ENCODE measurements at places on chromosomes 3 and 15.

GRCh38 chr3:73683706-73684105 is 59.0 kb upstream of the PDZRN3 start:
- no peak for DNase-seq

- DNase-seq: no peak
These were observed 296.6 kb upstream of the LMCD1 start for GRCh38 chr3:8204853-8205650.

DNA sequence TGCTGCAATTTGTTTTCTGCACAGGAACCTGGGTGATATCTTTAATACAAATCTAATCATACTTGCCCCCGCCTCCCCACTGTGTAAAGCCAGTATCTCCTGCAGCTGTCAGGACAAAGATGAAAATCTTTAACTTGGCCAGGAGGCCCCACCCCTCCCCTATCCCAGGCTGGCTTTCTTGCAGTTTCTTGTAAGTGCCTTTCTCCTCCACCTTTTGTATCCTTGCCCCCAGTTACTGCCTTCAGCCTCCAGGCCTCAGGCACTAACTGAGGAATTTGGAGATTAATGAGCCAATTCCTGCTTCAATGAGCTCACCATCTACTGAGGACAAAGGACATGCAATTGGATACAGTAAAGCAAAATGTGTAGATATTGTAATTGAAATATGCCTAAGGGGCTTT is 6.5 kb downstream of the GCSAM start:
- no peak for DNase-seq

GRCh38 chr3:125462722-125463299 is 57.2 kb downstream of the SNX4 start:
- DNase-seq: no peak

GRCh38 chr15:91050128-91050455 is 27.7 kb upstream of the VPS33B start:
- no peak for DNase-seq

- no peak for DNase-seq
These were observed 46.2 kb downstream of the NEK11 start for GRCh38 chr3:131072845-131073244.

- DNase-seq: no peak
These were observed 1178.0 kb downstream of the ROBO1 start for GRCh38 chr3:78589778-78590177.

DNA sequence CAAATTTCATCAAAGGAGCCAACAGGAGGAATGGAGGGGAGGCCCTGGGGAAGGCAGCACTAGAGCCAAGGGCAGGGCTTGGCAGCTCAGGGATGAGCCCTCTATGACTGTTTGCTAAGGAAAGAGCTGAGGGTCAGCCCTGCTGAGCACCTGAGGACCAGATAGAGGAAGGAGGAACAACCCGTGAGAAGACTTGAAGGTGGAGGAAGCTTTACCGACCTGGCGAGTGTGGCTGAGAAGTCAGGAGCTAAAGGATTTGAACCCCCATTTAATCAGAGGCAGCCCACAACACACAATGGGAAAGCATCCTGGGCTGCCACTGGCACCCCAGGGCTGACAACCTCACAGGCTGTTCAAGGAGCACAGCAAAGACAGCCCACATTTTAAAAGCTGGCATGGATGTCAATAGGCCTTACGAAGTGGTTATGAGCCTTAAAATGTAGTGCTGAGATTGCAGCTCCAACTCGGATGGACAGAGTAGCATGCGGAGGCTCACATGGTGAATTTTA is 20.7 kb upstream of the LRRC2 start:
- DNase-seq: no peak

DNA sequence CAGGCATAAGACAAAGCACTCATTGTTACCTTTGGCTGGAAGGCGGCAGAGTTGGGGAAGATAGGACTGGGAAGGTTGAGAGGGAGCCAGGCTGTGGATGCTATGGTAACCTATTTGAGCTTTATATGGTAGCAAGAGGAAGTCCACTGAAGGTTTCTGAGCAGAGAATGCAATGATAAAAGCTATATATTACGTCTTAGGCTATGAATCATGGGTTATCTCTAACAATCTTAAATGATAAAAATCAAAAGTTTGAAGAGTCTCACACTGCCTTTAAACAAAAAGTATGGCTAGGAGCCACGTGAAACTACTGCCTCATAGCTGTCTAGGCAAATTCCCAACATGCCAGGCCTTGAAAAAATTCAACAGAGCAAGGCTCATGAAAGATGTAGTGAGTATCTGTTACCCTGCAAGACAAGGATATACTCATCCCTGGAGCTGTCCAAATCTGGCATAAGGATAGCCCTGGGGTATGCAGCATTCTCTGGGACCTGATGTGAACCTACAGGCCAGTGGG is 4.1 kb downstream of the P3H2 start:
- DNase-seq: no peak

DNA sequence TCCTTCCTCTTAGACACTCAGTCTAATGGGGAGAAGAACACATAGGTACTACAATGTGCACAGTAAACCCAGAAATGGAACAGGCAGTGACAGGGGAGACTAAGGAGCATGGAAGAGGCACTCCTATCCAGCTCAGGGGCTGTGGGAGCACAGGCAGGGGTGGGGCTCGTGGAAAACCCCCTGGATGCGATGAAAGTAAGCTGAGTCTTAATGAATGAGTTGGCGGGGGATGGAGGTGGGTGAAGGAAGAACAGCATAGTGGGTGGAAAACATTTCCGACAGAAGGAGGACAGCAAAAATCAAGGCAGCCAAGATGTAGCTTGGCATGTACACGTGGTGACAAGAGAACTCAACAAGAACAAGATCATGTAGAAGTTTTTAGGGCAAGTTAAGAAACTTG is 33.6 kb upstream of the UBE2E2 start:
- no peak for DNase-seq

DNA sequence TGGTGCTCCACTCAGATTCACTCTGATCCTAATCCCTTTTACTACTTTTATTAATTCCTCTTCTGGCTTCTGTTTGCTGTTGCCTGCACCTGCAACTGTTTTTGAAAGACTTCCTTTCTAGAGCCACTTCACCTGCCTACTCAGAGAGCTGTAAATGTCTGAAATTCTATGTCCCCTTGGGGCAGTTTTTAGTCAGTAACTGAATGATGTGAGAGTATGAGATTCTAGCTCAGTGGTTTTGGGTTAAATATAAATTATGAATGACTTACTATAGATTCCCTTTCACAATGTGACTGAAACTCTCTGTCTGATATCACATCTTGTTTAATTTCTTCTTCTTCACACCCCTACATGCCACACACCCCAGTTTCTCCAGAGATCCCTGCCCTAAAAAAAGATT is 47.8 kb upstream of the LRRC3B start:
- DNase-seq: no peak

- peak; percentile 16 for DNase-seq
These were observed 55.3 kb downstream of the CCDC33 start for GRCh38 chr15:74291101-74292071.

GRCh38 chr15:32715276-32715675 is 2.5 kb upstream of the GREM1 start:
- DNase-seq: no peak

GRCh38 chr3:73603762-73604171 is 21.0 kb downstream of the PDZRN3 start:
- DNase-seq: no peak

DNA sequence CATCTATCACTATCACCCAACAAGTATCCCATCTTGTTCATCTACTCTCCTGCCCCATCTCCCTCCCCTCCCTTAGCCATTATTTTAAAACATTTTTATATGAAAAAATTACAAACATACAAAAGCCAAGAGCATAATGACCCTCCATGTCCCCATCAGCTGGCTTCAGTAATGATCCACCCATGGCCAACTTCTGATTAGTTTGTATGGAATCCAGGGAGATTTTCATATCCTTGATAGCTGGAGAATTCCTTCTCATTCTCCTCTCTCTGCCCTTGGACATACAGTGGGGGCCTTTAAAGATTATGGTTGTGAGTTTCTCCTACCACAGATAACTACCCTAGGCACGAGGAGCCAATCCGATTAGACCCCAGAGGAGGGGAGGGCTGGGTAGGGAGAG is 40.2 kb downstream of the IRAK2 start:
- no peak for DNase-seq

DNA sequence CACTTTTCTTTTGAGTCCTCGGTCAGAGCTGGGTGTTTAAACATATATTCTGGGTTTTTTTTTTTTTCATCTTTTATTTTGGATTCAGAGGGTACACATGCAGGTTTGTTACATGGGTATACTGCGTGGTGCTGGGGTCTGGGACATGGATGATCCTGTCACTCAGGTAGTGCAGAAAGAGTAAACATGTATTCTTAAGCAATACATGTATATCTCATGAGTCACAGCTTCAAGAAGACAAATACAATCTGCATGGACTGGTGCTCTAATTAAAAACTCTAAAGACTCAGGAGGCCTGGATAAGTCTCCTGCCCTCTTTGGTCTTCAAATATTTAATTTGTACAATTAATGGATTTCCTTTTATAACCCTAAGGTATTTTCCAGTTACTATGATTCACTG is 50.6 kb upstream of the PHLDB2 start:
- DNase-seq: no peak

GRCh38 chr3:107251819-107252218 is 125.4 kb upstream of the CCDC54 start:
- no peak for DNase-seq

DNA sequence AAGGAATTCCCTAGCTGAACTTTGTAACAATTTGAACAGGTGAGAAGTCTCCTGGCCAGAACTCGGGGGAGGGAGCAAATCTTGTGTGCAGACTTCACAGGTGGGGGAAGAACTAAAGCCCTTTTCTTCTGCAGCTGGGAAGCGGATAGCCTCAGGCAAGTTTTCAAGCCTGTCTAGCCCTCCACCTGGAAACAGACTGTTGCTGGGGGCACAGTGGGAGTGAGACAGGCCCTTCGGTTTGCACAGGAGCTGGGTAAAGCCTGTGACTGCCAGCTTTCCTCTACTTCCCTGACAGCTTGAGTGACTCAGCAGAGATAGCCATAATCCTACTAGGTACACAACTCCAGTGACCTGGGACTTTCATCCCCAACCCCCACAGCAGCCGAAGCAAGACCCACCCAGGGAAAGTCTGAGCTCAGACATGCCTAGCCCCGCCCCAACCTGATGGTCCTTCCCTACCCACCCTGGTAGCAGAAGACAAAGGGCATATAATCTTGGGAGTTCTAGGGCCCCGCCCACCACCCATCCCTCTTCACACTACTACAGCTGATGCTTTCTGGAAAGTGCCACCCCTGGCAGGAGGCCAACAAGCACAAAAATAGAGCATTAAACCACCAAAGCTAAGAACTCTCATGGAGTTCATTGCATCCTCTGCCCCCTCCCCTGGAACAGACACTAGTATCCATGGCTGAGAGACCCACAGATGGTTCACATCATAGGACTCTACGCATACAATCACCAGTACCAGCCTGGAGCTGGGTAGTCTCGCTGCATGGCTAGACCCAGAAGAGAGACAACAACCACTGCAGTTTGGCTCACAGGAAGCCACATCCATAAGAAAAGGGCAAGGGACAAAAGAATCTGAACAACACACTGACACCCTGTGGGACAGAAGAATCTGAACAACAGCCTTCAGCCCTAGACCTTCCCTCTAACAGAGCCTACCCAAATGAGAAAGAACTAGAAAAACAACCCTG is 479.0 kb downstream of the RAP2B start:
- no peak for DNase-seq

- DNase-seq: peak; percentile 35
These were observed 13.2 kb upstream of the PIK3R4 start for GRCh38 chr3:130759692-130760338.

- no peak for DNase-seq
These were observed 968.4 kb downstream of the FHIT start for GRCh38 chr3:60282866-60283265.

- peak; percentile 52 for DNase-seq
These were observed at the start of gene CMTM8 for GRCh38 chr3:32238453-32239306. CMTM8 (plus strand) TSS chr3:32238680; CDS start chr3:32238973, 293 bp downstream.

DNA sequence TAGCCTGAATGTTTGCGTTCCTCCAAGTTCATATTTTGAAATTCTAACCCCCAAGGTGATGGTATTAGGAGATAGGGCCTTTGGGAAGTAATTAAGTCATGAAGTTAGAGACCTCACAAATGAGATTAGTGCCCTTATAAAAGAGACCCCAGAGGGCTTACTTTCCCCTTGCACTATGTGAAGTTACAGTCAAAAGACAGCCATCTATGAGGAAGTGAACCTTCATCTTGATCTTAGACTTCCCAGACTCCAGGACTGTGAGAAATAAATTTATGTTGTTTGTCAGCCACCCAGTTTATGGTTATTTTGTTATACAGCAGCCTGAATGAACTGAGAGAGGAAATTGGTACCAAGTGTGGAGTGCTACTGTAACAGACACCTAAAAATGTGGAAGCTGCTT is 74.4 kb downstream of the DAPK2 start:
- DNase-seq: no peak

DNA sequence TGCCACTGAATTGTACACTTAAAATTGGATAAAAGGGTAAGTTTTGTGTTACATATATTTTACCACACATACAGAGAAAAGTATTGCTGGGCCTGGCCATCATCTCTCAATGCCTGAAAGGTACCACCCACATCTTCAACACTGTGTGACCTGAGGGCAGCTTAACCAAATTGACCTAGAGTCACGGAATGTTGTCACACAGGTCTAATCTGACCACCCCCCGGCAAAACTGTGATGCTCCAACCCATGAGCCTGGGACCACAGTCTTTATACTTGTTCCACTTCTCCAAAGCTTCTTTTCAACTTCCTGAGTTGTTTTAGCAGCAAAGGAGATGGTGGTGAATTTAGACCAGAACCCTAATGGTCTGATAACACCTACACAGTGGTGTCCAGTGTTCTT is 210.3 kb upstream of the TPM1 start:
- DNase-seq: no peak

GRCh38 chr15:74983725-74984231 is 11.6 kb upstream of the SCAMP5 start:
- no peak for DNase-seq

GRCh38 chr3:51669241-51670052 is 1.6 kb upstream of the TEX264 start:
- DNase-seq: peak; percentile 71

- DNase-seq: no peak
These were observed 34.7 kb downstream of the XXYLT1 start for GRCh38 chr3:195236076-195236798.

DNA sequence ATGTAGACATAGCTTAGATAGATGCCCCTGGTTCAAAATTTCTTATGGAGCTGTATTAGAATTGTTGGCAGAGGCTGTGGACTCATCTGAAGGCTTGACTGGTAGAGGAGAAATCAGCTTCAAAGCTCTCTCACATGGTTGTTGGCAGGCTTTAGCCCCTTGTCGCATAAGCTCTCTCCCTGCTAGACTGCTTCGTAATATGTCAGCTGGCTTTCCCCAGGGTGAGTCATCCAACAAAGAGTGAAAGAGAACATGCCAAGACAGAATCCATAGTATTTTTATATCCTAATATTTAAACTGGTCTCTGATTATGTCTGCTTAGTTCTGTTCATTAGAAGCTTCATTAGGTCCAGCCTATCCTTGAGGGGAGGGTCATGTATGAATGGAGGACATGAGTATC is 427.4 kb upstream of the NAALADL2 start:
- no peak for DNase-seq

Measured in activated T-cell treated with anti-CD3 and anti-CD28 coated beads for 4 hours (primary cell).